CD8-positive, alpha-beta memory T cell (primary cell): ENCODE measurements at places on chromosomes 4 and X. TPM values are rescaled to one million over a fixed set of nuclear protein-coding genes. Genes with fewer than 3 reads are reported as not detected.
A peak's percentile ranks its signal among the peaks of the same experiment; 100 is the strongest.

The CSAG2 gene
- not detected for total RNA-seq

The CXCL11 gene
- 0.18 TPM for total RNA-seq

The SERPINA7 gene
- total RNA-seq: not detected

The FTSJ1 gene
- 105 TPM for total RNA-seq

The USP51 gene
- total RNA-seq: 0.89 TPM

The RPS6KA6 gene
- 0.35 TPM for total RNA-seq

The CACNA1F gene
- total RNA-seq: 0.61 TPM

The GPR173 gene
- not detected for total RNA-seq

The ARHGAP24 gene
- not detected for total RNA-seq

The TMEM47 gene
- total RNA-seq: not detected

The ODAPH gene
- total RNA-seq: not detected

The NLRP2B gene
- not detected for total RNA-seq

DNA sequence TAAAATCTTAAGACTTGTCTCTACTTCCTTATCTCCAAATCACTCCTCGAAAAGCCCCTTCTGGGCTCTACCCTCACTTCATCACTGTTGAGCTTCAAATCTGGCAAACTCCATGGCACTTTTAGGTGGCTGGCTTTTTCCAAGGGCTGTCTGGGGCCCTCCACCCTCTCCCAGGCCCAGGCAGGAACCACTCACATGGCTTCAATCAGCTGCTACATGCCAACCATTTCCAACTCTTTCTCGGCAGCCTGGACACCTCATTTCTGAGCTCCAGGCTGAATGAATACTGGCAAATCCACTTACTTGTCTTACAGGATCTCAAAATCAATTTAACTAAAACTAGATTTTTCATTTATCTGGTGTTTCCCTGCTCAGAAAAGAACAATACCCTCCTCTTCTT lies 22.0 kb downstream of the USP46 start:
- no peak overlapping the region for H3K27ac ChIP-seq
- H3K4me3 ChIP-seq: no peak overlapping the region
- no peak for DNase-seq
- H3K4me1 ChIP-seq: no peaks in the 10 kb centered on the region
- no peaks in the 10 kb centered on the region for H3K27me3 ChIP-seq

DNA sequence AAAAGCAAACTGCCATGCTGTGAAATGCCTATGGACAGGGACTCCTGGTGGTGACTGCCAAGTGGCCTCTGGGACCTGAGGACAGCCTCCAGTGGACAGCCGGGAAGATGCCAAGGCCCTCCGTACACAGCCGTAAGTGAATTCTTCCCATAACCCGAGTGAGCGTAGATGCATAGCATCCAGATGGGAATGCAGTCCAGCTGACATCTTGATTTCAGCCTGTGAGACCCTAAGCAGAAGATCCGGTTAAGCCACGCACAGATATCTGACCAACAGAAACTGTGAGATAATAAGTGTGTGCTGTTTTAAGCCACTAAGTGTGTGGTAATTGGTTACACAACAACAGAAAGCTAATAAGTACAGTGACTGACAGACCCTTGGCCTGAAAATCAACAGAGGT lies 55.9 kb downstream of the TMEM156 start:
- no peaks in the 10 kb centered on the region for H3K27me3 ChIP-seq
- H3K36me3 ChIP-seq: no peaks in the 10 kb centered on the region
- DNase-seq: no peak
- H3K4me1 ChIP-seq: no peaks in the 10 kb centered on the region
- no peak overlapping the region for H3K27ac ChIP-seq

DNA sequence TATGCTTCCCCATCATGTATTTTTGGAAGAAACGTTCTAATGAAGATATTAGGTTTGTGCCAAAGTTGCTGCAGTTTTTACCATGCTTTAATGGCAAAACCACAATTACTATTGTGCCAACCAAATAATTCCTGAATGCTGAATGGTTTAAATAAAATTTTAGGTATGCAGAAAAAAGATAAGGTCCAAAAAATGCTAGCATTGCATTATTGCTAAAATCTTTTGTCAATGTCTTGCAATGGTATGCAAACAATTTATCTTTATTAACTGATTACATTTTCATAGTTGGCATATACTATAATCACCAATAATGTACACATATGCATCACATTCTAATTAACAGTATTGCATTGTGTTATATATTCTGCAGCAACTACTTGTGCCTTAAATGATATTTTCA lies 1657.4 kb upstream of the IGFBP7 start:
- no peak overlapping the region for H3K4me3 ChIP-seq
- no peak for DNase-seq
- no peaks in the 10 kb centered on the region for H3K36me3 ChIP-seq
- no peaks in the 10 kb centered on the region for H3K4me1 ChIP-seq
- no peak overlapping the region for H3K27ac ChIP-seq
- no peaks in the 10 kb centered on the region for H3K27me3 ChIP-seq

DNA sequence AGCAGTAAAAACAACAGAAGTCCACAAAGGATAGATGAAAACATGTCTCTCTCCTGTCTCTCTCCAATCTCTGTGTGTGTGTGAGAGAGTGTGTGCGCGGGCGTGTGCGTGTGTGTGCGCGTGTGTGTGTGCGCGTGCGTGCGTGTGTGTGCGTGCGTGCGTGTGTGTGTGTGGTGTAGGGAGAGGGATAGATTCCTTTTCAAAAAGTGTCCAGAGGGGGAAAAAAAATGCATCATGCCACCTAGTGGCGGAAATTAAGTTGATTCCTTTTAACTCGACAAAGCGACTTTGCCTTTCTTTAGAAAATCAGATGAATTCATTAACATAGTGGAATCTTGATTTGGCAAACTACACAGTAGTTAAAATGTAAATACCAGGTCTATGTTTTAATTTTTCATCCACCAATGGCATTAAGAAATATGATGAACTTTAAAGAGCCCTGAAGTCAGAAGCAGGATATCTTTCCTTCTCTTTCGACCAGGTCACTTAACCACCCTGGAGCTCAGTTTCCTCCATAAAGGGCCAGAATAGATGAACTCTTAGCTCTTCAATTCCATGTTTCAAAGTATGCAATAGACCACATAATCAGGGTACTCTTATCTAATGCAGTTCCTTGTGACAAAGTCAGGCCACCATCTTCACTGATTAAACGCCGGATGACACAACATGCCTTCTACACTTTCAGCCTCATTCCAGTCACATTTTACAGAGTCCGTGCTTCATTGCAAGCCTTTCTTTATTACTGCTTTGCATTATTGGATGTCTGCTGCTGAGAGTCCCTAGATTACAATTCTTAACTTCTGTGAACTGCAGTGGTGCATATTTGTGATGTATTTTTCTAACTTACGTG lies 162.8 kb downstream of the FBXO8 start:
- no peak for DNase-seq
- no peak overlapping the region for H3K4me3 ChIP-seq
- no peaks in the 10 kb centered on the region for H3K36me3 ChIP-seq
- H3K4me1 ChIP-seq: no peaks in the 10 kb centered on the region
- H3K27me3 ChIP-seq: peaks cover 6% of the 10 kb centered on the region

- H3K36me3 ChIP-seq: no peaks in the 10 kb centered on the region
- no peaks in the 10 kb centered on the region for H3K4me1 ChIP-seq
- H3K27me3 ChIP-seq: no peaks in the 10 kb centered on the region
- H3K4me3 ChIP-seq: no peak overlapping the region
Observed at GRCh38 chr4:14695095-14695845, 307.0 kb upstream of the CPEB2 start.

DNA sequence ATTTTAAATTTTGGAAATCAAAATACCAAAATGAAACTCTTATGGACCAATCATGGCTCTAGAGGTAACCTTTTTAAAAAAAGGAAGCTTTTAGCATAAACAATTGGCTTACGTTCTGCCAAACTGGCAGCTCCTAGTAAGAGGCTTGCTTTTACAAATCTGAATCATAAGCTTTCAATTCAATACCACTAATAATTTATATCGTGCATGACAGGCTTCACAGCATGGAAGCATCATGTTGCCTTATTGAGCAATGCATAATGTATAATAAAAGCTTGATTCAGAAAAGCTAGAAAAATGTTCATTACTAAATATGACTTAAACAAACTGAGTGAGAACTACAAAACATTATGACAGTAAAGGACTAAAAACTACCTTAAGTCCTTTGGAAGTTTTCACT lies 280.9 kb downstream of the IQCM start:
- H3K36me3 ChIP-seq: no peaks in the 10 kb centered on the region
- no peaks in the 10 kb centered on the region for H3K27me3 ChIP-seq
- H3K27ac ChIP-seq: no peak overlapping the region
- H3K4me1 ChIP-seq: no peaks in the 10 kb centered on the region
- no peak overlapping the region for H3K4me3 ChIP-seq

GRCh38 chr4:133014473-133015135 lies 134.5 kb upstream of the PCDH10 start:
- no peak overlapping the region for H3K4me3 ChIP-seq
- H3K4me1 ChIP-seq: no peaks in the 10 kb centered on the region
- no peaks in the 10 kb centered on the region for H3K36me3 ChIP-seq
- H3K27me3 ChIP-seq: no peaks in the 10 kb centered on the region
- DNase-seq: no peak
- H3K27ac ChIP-seq: no peak overlapping the region

GRCh38 chr4:22430626-22431025 lies 85.2 kb downstream of the ADGRA3 start:
- no peaks in the 10 kb centered on the region for H3K27me3 ChIP-seq
- no peak overlapping the region for H3K27ac ChIP-seq
- no peaks in the 10 kb centered on the region for H3K4me1 ChIP-seq
- no peaks in the 10 kb centered on the region for H3K36me3 ChIP-seq
- DNase-seq: no peak
- no peak overlapping the region for H3K4me3 ChIP-seq

DNA sequence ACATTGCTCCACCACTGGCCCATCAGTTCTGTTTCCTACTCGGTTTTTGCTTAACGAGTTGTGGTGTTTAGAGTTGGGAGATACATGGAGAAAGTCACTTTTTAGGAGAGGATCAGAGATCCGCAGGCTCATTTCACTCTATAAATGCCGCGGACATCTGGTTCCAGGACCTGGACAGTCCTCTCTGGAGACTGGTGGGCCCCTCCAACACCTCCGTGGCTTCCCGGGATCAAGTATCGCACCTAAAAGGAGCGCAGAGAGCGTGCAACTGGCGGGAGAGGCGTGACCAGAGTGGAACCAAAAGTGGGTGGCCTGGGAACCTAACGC lies 9.9 kb upstream of the CLTRN start:
- H3K4me1 ChIP-seq: peaks cover 10% of the 10 kb centered on the region
- H3K27ac ChIP-seq: peak overlapping the region; percentile 99
- H3K36me3 ChIP-seq: no peaks in the 10 kb centered on the region
- peak overlapping the region; percentile 93 for H3K4me3 ChIP-seq

- no peak overlapping the region for H3K4me3 ChIP-seq
- no peaks in the 10 kb centered on the region for H3K36me3 ChIP-seq
- no peaks in the 10 kb centered on the region for H3K27me3 ChIP-seq
- no peaks in the 10 kb centered on the region for H3K4me1 ChIP-seq
Observed at GRCh38 chr4:165715211-165715610, 157.8 kb upstream of the TLL1 start.

DNA sequence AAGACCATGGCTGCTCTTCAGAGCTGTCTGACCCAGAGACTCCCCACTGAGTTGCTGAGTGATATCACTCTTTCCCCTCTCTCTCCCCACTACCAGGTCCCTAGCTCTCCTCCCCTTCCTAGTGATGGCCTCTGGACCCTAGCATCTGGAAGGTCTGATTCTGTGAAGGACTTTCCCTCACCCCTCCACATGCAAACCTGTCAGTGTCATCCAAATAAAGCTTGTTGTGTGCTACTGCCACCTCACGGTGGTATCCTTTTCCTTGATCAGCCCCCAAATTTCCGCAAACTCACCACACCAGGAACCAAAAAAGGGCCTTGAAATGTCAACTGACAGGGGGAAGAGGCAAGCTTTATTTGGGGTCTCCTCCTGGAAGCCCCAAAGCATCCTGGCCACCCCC lies 500.2 kb downstream of the IDS start:
- H3K36me3 ChIP-seq: no peaks in the 10 kb centered on the region
- no peak for DNase-seq
- H3K27ac ChIP-seq: no peak overlapping the region
- no peaks in the 10 kb centered on the region for H3K27me3 ChIP-seq
- H3K4me1 ChIP-seq: no peaks in the 10 kb centered on the region
- no peak overlapping the region for H3K4me3 ChIP-seq

- no peaks in the 10 kb centered on the region for H3K36me3 ChIP-seq
- H3K27me3 ChIP-seq: no peaks in the 10 kb centered on the region
- H3K4me3 ChIP-seq: no peak overlapping the region
- H3K27ac ChIP-seq: no peak overlapping the region
- no peaks in the 10 kb centered on the region for H3K4me1 ChIP-seq
- no peak for DNase-seq
Observed at GRCh38 chr4:62601737-62602136, 1401.6 kb downstream of the ADGRL3 start.

- peaks cover 93% of the 10 kb centered on the region for H3K27me3 ChIP-seq
- no peak overlapping the region for H3K4me3 ChIP-seq
- no peak for DNase-seq
- H3K36me3 ChIP-seq: no peaks in the 10 kb centered on the region
Observed at GRCh38 chr4:13533670-13534343, 10.5 kb downstream of the NKX3-2 start.

DNA sequence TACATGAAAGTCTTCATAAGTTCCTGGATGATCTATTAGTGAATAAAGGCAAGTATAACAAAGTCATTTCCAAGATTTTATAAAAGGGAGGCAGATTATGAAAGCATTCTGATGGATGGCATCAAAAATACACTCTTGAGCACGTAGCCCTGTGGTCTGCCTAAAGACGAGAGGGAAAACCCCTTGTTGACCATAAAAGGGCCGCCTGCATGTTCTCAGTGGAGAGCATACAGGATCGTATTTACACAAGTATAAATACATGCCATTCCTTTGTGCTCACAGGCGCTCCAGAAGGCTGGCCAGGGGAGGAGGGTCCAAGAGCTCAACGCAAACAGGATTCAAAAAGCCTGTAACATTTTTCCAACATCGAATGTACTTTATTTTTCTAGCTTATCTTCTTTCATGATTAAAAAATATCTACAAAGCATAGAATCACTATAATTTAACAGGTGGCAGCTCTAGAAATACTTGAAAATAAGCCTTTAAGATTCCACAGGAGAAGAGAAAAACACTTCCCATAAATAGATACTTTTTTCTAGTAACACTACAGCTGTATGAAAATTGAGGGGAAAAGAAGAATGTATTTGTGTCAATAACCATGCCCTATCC lies 29.6 kb downstream of the PDGFC start:
- no peaks in the 10 kb centered on the region for H3K4me1 ChIP-seq
- no peak overlapping the region for H3K4me3 ChIP-seq
- no peaks in the 10 kb centered on the region for H3K27me3 ChIP-seq
- H3K36me3 ChIP-seq: no peaks in the 10 kb centered on the region
- no peak overlapping the region for H3K27ac ChIP-seq

GRCh38 chrX:153410373-153410772 lies 899 bp upstream of the ZFP92 start:
- no peak overlapping the region for H3K4me3 ChIP-seq
- no peaks in the 10 kb centered on the region for H3K27me3 ChIP-seq
- no peaks in the 10 kb centered on the region for H3K36me3 ChIP-seq
- DNase-seq: no peak

GRCh38 chr4:85372966-85373365 lies 102.0 kb upstream of the ARHGAP24 start:
- H3K4me1 ChIP-seq: no peaks in the 10 kb centered on the region
- DNase-seq: no peak
- H3K36me3 ChIP-seq: no peaks in the 10 kb centered on the region
- H3K4me3 ChIP-seq: no peak overlapping the region
